SW480 (cell line): ENCODE measurements at places on chromosomes 4 and X.

DNA sequence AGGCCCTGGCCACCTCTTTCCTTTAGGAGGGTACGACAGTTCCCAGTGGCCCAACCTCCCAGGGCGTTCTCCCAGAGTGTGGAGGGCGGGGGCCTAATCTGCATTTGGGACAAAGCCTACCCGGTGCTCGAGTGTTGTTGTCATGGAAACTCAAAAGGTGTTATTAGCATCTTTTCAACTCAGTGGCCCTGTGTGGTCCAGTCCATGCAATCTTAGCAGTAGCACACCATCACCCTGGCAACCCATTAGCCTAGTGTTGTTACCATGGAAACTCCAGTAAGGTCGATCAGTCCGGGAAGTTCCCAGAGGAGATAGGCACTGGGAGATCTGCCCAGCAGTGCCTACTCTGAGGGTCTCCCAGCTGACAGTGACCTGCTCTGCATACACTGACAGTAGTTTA, 20.2 kb downstream of the APLN start:
- DNase-seq = no peak

- no peak for DNase-seq
Measured at GRCh38 chrX:54446084-54446483, 5.9 kb downstream of the TSR2 start.

DNA sequence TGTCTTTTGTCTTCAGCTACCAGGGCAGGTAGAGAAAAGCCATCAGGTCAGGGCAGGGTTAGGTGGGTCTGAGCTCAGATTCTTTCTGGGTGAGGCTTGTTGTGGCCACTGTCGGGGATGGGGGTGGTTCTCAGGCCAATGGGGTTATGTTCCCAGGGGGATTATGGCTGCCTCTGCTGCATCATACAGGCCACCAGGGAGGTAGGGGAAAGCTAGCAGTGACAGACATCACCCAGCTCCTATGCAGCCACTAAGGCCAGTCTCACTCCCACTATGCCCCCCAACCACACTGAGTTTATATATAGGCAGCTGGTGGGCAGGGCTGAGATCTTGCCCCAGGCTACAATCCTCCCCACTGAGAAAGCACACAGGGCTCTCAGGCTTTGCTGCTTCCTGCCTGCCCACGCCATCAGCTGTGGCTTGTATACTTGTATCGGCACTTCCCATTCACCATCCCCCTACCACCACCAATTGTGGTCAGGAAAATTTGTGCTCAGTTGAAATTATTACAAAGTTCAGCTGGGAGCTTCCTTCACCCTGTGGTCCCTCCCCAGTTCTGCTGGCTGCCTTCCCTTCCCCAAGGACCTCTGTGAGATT, 72.6 kb upstream of the PTPN13 start:
- no peak for DNase-seq

GRCh38 chrX:150219374-150220185, 143.5 kb upstream of the MAMLD1 start:
- no peak for DNase-seq

- DNase-seq = no peak
Measured at GRCh38 chr4:36411338-36411737, 129.9 kb downstream of the DTHD1 start.

- DNase-seq = no peak
Measured at GRCh38 chr4:76090241-76090691, 15.8 kb downstream of the ART3 start.

GRCh38 chr4:104416725-104417356, 77.9 kb downstream of the CXXC4 start:
- DNase-seq = peak; percentile 39

DNA sequence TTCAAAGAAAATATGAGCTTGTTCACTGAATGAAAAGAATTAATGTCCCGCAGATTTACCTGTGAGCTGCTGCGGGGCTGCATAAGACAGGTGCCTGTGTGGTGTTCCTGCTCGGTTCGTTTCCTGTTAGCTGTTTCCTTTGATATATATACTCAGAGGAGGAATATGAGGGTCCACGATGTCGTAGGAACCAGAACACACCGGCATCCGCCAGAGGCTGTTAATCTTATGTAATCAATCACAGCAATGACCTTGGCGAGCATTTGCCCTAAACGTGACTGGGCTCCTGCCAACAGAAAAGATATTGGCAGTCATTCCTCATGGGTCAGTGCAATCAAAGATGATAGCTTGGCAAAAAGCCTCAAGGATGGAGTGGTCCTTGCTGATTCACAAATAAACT, 260.1 kb downstream of the EVC2 start:
- no peak for DNase-seq

- DNase-seq = peak; percentile 2
Measured at GRCh38 chrX:106862972-106863688, 40.0 kb downstream of the RIPPLY1 start.

DNA sequence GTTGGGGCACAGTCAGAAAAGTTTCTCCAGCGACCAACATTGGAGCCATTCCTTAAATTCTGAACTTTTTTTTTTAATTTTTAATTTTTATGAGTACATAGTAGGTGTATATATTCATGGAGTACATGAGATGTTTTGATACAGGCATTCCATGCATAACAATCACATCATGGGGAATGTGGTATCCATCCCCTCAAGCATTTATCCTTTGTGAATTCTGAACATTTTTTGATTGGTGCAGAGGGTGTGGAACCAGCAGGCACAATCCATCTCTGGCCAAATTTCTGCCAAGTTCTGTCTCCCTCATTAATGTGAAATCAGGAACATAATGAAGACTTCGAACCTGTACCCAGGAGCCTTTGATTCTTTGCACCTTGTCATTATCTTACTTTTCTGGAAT, 267.0 kb downstream of the FRMPD4 start:
- DNase-seq = no peak

DNA sequence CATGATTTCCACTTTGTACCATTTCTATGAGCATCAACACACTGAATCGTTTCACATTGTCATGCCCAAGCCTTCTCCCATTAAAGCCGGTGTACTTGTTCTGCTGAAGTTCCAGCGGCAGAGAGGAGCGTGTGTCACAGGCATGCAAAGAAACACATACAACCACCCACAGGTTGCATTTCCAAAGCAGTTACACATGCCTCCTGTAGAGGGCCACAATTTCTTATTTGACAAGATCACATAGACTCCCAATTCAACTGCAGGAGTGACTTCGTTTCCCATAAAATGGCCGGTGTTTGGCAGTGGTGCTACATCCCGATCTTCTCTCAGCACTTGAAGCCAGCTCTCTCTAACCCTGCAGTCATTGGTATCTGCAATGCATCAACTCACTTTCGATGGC, 992.6 kb downstream of the NLGN4X start:
- peak; percentile 29 for DNase-seq

DNA sequence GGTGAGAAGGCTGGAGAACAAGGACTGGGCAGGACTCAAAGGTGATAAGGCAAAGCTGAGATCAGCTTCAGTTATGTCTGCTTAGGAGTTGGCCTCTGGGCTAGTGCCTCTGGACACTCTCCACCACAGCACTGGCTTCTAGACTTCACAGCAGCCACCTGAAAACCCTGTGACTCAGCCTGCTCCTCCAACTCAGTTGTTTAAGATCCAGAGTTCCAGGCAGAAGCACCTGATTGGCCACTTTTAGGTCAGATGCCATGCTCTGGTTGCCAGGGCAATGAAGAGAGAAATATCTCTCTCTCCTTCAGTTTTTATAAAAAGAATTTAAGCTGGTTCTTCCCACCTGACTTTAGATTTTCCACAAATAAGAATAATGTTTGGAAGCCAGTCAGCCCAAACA, 47.9 kb upstream of the BLTP1 start:
- DNase-seq = no peak

DNA sequence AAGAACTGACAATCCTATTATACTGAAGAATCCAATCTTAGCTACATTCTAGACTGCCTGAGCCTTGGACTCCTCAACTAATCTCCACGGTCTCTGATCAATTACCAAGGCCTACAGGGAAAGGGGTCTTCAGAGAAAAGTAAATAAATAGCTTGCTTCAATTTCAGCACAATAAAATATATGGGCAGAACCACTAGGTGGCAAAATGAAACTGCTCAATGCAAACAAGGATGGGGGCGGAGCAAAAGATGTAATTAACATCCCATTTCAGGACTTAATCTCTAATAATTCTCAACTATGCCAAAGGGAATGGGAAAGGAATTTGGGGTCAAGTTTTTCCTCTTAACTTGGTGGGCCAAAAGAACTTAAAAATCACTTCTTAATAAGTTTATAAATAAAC, 78.4 kb upstream of the MAP3K15 start:
- DNase-seq = peak; percentile 42

GRCh38 chr4:175143116-175143515, 225.0 kb downstream of the ADAM29 start:
- DNase-seq = no peak
